ENCODE measurements at places on chromosomes 12 and 14.

GRCh38 chr12:12003609-12004008 lies 67.1 kb upstream of the BCL2L14 start:
- DNase-seq, result no peak

GRCh38 chr14:68782091-68782981 lies 10.5 kb downstream of the ZFP36L1 start:
- no peak for DNase-seq

GRCh38 chr12:10364815-10365622 lies 24.8 kb downstream of the KLRK1 start:
- peak; percentile 91 for DNase-seq

GRCh38 chr14:91295276-91295845 lies 50.9 kb upstream of the GPR68 start:
- DNase-seq, result no peak

DNA sequence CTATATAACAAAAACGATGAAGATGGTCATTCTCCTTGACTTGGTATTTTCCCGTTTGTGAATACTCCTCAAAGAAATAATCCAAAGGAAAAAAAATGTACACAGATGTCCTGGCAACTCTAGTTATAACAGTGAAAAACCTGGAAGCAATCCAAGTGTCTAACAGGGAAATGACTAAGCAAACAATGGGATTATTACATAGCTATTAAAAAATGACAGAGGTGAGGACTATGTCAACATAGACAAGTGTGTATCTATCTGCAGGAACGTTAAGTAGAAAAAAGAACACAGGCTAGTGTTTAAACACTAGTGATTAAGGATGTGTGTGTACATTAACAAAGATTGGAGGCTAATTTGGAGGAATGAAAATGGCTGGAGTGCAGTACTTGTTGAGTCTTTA lies 5.9 kb upstream of the APOLD1 start:
- peak; percentile 88 for DNase-seq

DNA sequence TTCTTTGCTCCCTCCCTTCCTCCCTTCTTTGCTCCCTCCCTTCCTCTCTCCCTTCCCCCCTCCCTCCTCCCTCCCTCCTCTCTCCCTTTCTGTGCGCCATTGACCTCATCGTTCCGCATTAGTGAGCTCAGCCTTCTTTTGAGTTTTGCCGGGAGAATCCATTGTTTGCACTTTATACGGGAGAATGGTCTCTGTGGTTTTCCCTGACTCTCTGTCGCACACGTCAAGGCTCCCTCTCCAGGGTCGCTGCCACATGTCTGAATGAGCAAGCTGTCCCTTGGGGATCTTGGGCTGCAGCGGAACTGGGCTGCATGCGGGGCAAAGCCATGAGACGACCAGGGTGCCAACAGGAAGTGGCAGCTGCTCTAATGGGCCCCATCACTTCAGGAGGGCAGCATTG lies 118.5 kb downstream of the GLT1D1 start:
- no peak for DNase-seq

- peak; percentile 85 for DNase-seq
Measured at GRCh38 chr12:103986829-103987228, 21.2 kb downstream of the TDG start.

- DNase-seq, result no peak
Measured at GRCh38 chr14:30849354-30849753, 25.0 kb upstream of the COCH start.

DNA sequence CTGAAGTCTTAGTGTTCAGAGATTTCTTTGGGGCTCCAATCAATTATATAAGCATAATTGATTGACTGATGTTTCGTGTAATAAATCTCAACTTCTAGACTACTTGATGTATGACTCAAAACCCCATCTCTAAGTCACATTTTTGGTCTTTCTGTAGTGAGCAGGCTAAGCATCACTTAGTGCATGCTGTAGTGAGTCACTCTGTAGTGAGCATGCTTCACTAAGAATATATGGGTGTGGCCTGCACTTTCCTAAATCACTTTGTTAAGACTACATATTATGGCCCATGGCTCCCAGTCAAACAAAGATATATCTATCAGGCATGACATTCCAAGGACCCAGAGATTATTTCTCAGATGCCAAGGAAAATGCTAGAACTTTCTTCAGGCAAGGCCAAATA lies 909.4 kb upstream of the LRFN5 start:
- no peak for DNase-seq

DNA sequence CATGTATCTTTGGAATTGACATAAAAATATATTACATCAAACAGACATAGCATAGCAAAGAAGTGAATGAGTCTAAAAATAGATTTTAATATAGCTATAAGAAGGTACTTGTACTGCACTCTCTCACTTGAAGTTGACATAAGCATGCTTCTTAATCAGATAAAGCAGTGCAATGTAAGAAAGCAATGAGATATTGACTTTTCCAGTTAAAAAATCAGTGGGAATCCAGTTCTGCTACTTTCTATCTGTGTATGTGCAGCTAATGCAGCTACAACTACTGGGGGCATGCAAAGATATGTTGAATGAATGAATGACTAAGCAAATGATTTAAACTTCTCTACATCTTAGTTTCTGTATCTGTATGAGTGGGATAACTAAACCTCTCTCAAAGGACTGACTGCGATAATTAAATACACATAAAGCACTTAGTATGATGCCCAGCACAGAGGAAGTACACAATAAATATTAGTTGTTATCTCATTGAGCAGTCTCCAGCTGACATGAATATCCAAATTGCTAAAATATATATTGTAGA lies 10.3 kb downstream of the WASHC3 start:
- DNase-seq, result no peak

- no peak for DNase-seq
Measured at GRCh38 chr14:64943556-64943955, 1.0 kb upstream of the GPX2 start.

Measured in fibroblast of lung (primary cell).